Stimulated activated CD4-positive, alpha-beta T cell treated with anti-CD3 and anti-CD28 coated beads, Interleukin-1b, Interleukin-23, amount 100 ng/mL, for 4 hours (primary cell): ENCODE measurements at places on chromosomes 12 and 14.

GRCh38 chr14:88463318-88463717, 77.9 kb downstream of the SPATA7 start:
- DNase-seq = no peak

- no peak for DNase-seq
These were observed 216.1 kb downstream of the PPM1H start for GRCh38 chr12:62718762-62719426.

DNA sequence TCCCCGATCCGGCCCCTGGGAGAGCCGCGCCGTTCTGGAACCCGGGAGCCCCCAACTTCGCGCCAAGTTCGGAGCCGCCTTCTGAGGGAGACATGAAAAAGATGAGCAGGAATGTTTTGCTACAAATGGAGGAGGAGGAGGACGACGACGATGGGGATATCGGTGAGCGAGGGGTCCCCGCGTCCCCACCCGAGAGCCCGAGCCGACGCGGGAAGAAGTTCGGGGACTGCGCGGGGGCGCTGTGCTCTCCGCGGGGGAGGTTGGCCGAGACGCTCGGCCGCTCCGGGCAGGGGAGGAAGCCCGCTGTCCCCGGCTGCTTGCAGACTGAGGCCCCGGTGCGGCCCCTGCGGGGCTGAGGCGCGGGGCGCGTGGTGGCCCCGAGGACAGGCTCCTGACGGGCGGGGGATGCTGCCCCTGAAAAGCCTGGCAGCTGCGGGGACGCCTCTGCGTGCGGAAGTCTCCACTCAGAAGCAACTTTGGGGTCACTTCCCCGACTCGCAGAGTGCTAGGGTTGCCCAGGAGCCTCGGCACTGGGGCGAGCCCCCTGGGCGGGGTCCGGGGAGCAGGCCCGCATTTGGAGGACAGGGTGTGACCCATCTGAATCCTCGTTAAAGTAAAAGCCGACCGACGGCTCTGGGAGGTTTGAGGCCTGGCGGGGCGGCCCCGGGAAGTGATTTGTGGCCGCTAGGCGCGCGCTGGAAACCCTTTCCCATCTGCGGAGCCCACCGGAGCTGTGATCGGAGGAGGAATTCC, 511 bp downstream of the ANO6 start:
- peak; percentile 11 for DNase-seq

DNA sequence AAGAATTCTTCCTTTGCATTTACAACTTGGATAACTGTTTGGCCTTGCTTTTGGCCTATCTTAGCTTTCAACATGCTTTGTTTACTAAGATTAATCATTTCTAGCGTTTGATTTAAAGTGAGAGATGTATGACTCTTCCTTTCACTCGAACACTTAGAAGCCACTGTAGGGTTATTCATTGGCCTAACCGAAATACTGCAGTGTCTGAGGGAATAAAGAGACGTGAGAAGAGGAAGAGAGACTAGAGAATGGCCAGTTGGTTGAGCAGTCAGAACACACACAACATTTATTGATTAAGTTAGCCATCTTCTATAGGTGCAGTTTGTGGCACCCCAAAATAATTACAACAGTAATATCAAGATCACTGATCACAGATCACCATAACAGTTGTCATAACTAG, 62.3 kb upstream of the CCDC175 start:
- no peak for DNase-seq

DNA sequence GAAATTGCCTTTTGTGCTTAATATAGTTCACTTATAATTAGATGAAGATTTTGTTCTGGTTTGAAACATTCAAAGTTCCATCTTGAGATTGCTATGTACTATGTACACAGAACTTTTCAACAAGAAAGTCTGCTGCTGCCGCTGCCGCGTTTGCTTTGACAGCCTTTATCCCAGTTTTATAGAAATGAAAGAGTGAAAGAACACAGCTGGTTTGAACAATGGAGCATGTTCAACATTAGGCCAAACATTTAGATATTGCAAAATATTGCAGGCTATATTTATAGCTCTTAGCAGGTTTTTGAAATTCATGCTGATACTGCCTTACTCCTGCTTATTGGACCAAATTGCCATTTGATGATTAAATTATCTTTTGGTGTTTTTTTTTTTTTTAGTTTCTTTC, 299.8 kb upstream of the PRKD1 start:
- DNase-seq = no peak

- DNase-seq = no peak
These were observed 43.1 kb downstream of the ALDH1L2 start for GRCh38 chr12:105041186-105041585.
